Natural killer cell (primary cell): ENCODE measurements at places on chromosomes 7 and 10. TPM values are rescaled to one million over a fixed set of nuclear protein-coding genes. Genes with fewer than 3 reads are reported as not detected.

DNA sequence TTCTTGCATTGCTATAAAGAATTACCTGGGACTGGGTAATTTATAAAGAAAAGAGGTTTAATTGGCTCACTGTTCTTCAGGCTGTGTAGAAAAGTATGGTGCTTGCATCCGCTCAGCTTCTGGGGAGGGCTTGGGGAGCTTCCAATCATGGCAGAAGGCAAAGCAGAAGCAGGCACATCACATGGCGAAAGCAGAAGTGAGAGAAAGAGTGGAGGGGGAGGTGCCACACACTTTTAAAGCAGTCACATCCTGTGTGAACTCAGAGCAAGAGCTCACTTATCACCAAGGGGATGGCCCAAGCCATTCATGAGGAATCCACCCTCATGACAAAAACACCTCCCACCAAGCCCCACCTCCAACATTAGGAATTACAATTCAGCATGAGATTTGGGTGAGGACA lies 303.5 kb downstream of the OTUD1 start:
- DNase-seq, result no peak

The FOXI2 gene
- total RNA-seq, result not detected

- no peak for DNase-seq
Observed at GRCh38 chr10:106900016-106900652, 264.4 kb downstream of the SORCS1 start.

GRCh38 chr10:59695637-59696036 lies 14.0 kb downstream of the SLC16A9 start:
- no peak for DNase-seq

GRCh38 chr7:128304212-128304611 lies 39.5 kb downstream of the RBM28 start:
- DNase-seq, result no peak

GRCh38 chr10:113035732-113036312 lies 85.8 kb downstream of the TCF7L2 start:
- no peak for DNase-seq

DNA sequence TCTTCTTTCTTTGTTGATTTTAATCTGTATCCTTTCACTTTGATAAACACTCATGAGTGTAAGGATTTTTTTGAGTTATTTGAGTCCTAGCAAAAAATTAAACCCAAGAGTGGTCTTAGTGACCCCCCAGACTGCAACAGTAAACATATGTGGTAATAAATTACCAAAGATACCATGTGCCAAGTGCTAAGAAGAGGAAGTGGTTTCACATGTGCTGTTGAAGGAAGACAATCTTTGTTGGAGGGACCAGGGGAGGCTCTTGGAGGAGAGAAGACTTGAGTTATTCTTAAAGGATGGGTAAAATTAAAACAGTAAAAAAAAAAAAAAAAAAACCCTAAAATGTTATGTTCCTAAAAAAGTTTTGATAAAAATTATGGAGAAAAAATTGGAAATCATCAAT lies 150.2 kb downstream of the SEC23IP start:
- DNase-seq, result no peak

GRCh38 chr10:133274751-133275683 lies 1.7 kb downstream of the ADAM8 start:
- DNase-seq, result peak; percentile 93

DNA sequence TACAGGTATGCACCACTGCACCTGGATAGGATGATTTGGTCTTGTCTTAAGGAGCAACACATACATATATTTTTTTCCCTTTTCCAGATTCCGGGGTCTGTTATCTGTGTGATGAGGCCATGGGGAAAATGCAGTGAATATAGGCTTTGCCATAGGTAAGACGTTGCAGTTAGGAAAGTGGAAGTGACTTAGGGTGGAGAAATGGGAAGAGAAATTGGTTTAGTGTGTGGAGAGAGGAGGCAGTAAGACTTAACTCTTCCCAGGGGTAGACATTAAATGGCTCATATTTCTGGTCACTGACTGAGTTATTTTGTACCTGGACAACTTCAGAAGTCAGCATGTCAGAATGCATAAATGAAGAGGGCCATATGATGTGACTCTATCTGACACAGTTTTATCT lies 66.7 kb downstream of the PFKFB3 start:
- no peak for DNase-seq

- peak; percentile 2 for DNase-seq
Observed at GRCh38 chr7:147245274-147245673, 1128.7 kb downstream of the CNTNAP2 start.

The LRRC17 gene
- not detected for total RNA-seq

The MTERF1 gene
- total RNA-seq, result 15.7 TPM

The TMEM270 gene
- total RNA-seq, result not detected

GRCh38 chr10:24778298-24778697 lies 54.6 kb upstream of the ARHGAP21 start:
- DNase-seq, result no peak

DNA sequence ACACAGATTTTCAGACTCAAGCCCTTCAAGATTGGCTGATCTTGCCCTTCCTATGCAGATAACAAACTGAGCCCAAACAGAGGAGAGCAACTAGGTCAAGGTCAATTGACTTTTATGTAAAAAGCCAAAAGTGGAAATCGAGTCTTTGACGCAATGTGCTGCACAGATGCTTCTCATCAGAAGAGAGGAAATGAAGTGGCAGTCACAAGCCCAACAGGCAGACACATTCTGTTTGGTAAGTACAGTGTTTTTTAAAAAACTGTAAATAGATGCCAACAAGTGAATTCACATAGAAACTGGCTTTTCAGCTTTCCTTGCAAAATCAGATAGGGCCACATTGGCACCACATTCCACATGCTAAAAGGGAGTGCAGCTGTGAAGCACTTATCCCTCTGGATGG lies 606.6 kb downstream of the KCNMA1 start:
- DNase-seq, result no peak

DNA sequence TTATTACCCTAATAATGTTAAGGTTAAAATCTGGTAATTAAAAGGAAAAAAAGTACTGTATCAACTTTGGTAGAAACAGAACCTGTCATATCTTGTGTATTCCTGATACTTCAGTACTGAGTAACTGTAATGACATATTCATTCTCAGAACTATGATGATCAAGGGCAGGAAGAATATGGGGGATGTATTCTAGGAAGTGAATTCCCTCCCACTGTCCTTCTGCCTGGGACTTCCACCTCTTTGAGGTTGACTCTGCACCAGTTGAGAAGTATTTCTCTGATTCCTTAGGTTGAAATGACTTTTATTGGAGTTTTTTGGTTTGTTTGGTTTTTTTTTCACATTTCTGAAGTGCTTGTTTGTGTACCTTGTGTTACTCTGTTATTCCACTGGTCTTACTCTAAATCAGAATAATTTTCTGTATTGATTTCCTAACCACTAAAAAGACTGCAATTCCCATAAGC lies 36.9 kb downstream of the WASL start:
- DNase-seq, result no peak

GRCh38 chr10:86111902-86112545 lies 254.6 kb downstream of the GRID1 start:
- DNase-seq, result no peak

The CDC14C gene
- not detected for total RNA-seq

The C10orf105 gene
- total RNA-seq, result 0.14 TPM

GRCh38 chr7:44045226-44046014 lies 918 bp downstream of the DBNL start:
- DNase-seq, result peak; percentile 47

The NEURL1 gene
- 0.95 TPM for total RNA-seq

DNA sequence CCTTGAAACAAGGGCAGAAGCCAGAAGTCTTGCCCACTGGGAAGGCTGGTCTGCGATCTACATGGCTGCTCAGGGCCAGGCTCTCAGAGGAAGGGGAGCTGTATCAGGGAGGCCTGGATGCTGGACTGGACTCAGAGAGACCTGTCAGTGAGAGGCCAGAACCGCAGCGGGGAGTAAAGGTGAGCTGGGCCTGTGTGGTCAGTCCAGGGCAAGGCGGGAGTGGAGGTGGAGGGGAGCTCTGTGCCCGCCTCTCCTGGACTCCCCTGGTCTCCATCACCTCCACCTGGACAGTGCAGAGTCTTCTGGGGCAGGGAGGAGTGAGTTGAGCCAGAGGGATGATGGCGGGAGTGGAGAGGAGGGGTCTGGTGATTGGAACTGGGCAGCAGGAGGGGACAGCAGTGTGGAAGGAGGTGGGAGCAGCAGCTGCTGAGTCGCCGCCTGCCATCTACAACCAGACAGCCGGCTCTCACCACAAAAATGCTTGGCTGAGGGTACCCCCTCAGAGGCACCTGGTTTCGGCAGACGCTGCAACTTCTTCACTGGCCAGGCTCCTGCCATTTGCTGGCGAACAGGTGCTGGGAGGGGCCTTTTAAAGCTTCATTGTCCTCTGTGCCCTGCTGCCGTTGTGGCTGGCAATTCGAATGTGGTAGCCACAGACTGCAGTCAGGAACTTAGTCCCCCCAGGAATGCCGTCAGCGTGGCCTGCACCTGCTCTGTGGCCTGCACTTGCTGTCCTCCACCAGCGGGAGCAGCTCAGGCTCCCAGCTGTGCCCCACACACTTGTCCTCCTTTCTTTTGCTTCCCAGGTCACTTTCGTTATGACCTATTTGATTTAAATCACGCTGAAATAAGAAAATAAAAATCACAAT lies 3.5 kb downstream of the RASSF4 start:
- DNase-seq, result no peak

DNA sequence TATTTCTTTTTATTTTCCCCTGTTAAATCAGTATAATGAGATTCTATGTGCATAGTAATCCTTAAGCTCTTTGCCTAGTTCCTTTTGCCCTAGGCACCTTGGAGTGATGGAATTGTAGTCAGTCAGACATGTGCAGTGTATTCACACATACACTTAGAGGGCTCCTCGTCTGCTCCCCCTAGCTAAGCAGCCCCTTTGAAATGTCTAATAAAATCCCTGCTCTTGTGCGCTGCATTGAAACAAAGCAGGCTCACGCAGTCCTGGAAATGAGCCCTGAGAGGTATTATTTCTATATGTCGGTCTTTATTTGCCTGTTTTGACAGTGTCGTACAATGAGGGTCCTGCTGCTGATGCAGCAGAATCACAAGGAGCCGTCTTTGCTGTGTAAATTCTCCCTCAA lies 258.7 kb downstream of the AUTS2 start:
- no peak for DNase-seq

DNA sequence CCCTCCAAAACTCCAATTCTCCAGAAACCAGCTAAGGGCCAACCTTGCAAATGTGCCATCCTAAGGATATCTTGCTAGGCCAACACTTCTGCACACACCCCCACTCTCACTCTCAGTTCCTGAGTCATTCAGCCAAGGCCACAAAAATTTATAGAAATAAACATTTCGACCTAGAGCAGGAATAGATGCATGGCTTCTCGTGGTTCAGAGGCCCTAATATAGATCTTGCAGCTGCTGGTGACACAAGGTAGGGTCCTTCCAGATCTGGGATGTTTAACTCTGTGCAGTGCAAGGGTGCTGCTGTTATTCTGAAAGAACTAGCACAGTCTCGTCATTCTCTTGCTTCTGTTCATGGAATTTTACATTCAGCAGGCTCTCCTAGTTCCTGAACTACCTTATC lies 369.3 kb downstream of the CALN1 start:
- DNase-seq, result no peak

The PDE6C gene
- total RNA-seq, result not detected

- no peak for DNase-seq
Observed at GRCh38 chr7:74462707-74463100, 9.0 kb downstream of the GTF2IRD1 start.

- DNase-seq, result no peak
Observed at GRCh38 chr10:125802131-125802530, 20.9 kb downstream of the UROS start.

- DNase-seq, result no peak
Observed at GRCh38 chr10:62788861-62789467, 15.6 kb upstream of the ADO start.

DNA sequence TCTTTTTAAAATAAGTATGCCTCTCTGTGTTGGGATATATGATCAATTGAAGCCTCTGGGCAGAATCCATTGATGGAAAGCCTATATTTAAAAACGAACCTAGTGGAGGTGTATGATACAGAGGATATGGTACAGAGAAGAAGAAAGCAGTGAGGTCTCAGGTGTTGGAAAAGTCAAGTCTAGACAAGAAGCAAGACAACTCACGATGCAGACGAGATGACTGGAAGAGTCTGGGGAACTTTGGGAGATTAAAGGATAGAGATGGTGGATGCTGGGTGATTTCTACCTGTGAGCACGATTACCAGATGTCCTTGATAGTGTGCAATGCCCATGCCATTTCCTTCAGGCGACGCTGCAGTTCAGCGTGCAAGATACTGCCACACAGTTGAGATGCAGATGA lies 524.7 kb upstream of the GALNT17 start:
- no peak for DNase-seq

- DNase-seq, result no peak
Observed at GRCh38 chr10:110837418-110838171, 34.1 kb upstream of the PDCD4 start.

The VAX1 gene
- total RNA-seq, result not detected

DNA sequence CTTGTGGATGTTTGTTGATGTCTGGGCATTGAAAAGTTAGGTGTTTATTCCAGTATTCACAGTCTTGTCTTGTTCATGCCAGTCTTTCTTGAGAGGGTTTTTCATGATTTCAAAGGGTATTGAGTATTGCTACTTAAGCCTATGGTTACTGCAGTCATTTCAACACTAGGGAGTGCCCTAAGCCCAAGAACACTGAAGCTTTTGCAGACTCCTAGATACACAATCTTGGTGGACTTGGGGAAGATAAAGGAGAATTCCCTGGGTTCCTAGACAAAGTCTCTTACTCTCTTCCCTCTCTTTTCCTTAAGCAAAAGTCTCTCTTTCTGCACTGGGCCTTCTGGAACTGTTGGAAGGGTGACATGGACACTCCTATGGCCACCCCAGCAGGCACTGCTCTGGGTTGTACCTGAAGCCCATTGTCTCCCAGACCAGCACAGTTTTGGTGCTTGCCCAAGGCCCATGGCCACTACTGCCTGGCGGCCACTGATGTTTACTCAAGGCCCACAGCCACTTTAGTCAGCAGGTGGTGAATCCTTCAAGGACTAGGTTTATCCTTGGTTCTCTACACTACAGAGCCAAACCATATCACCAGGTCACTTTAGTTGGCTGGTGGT lies 24.9 kb downstream of the SAMD9 start:
- peak; percentile 22 for DNase-seq

The ZNF727 gene
- 1.00 TPM for total RNA-seq

- no peak for DNase-seq
Observed at GRCh38 chr7:40499718-40500117, 364.9 kb downstream of the SUGCT start.
